Subcutaneous preadipocyte (primary cell): ENCODE measurements at places on chromosomes 6 and 20. TPM values are rescaled to one million over a fixed set of nuclear protein-coding genes. Genes with fewer than 3 reads are reported as not detected.

Gene PKIB
- total RNA-seq, result 0.37 and 0.39 TPM in 2 replicates

Gene MAP7
- 0.37 and 0.39 TPM in 2 replicates for total RNA-seq

Gene LTB
- total RNA-seq, result not detected in 2 replicates

Gene PDYN
- total RNA-seq, result not detected in 2 replicates

Gene SNRPB
- total RNA-seq, result 162 and 201 TPM in 2 replicates

Gene HFE
- total RNA-seq, result 8.8 and 11.1 TPM in 2 replicates

Gene SLC35D3
- not detected in 2 replicates for total RNA-seq

Gene PROKR2
- total RNA-seq, result not detected in 2 replicates

Gene FAXC
- 0.20 and 0.37 TPM in 2 replicates for total RNA-seq

Gene WFDC12
- not detected in 2 replicates for total RNA-seq

Gene ADAM33
- 88.6 and 101 TPM in 2 replicates for total RNA-seq

Gene HLA-DRB1
- under 0.01 TPM in 1 of 2 replicates, not detected in the other for total RNA-seq

Gene DDX43
- 0.39 and 0.73 TPM in 2 replicates for total RNA-seq

Gene ENPP1
- total RNA-seq, result 3.7 and 8.0 TPM in 2 replicates

Gene ELOVL4
- total RNA-seq, result 5.9 and 8.4 TPM in 2 replicates

Gene PNPLA1
- not detected in 2 replicates for total RNA-seq

Gene PPP1R16B
- total RNA-seq, result not detected in 2 replicates

Gene BPIFB2
- total RNA-seq, result not detected in 2 replicates

Gene CALHM4
- not detected in 2 replicates for total RNA-seq

Gene TAP1
- total RNA-seq, result 32.0 and 33.4 TPM in 2 replicates

Gene HLA-F
- total RNA-seq, result 4.8 and 8.4 TPM in 2 replicates

Gene CGA
- not detected in 2 replicates for total RNA-seq

Gene NEU1
- 55.9 and 56.1 TPM in 2 replicates for total RNA-seq

Gene TMEM217
- total RNA-seq, result 1.8 and 2.9 TPM in 2 replicates

Gene ZC2HC1B
- not detected in 2 replicates for total RNA-seq

Gene CCDC28A
- total RNA-seq, result 7.8 and 8.5 TPM in 2 replicates

Gene EYA4
- total RNA-seq, result 0.73 and 10.4 TPM in 2 replicates

Gene PPIL4
- total RNA-seq, result 21.3 and 23.3 TPM in 2 replicates

Gene SCGN
- under 0.01 TPM in 1 of 2 replicates, not detected in the other for total RNA-seq

Gene OR12D2
- total RNA-seq, result not detected in 2 replicates

Gene BTN1A1
- under 0.01 and 0.20 TPM in 2 replicates for total RNA-seq

Gene SMOC2
- total RNA-seq, result 0.37 TPM in 1 of 2 replicates, not detected in the other

Gene NRSN1
- total RNA-seq, result not detected in 2 replicates

Gene MUC21
- total RNA-seq, result not detected in 2 replicates

Gene CYP39A1
- 0.37 and 0.39 TPM in 2 replicates for total RNA-seq

Gene PFDN4
- total RNA-seq, result 63.9 and 72.8 TPM in 2 replicates
